ENCODE measurements at places on chromosomes 3 and 15.

GRCh38 chr3:188053036-188053340 is 101.0 kb upstream of the LPP start:
- DNase-seq: no peak

DNA sequence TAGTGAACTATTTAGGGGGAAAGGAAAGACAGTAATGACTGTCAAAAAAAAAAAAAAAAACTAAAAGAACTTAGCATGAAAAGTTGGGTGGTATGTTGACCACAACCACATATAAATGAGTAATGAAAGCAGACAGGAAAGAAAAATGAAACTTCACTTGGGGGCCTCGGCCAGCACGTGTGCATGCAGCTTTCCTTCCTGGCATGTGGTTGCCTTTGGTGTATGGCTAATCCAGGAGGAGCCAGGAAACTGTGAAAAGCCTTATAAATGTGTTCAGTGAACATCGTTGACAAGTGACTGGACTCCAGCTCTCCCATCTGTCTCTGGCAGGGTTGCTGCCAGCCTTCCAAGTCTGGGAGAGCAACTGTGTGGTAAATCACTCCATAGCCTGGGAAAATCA is 195.1 kb downstream of the DTWD1 start:
- peak; percentile 88 for DNase-seq

DNA sequence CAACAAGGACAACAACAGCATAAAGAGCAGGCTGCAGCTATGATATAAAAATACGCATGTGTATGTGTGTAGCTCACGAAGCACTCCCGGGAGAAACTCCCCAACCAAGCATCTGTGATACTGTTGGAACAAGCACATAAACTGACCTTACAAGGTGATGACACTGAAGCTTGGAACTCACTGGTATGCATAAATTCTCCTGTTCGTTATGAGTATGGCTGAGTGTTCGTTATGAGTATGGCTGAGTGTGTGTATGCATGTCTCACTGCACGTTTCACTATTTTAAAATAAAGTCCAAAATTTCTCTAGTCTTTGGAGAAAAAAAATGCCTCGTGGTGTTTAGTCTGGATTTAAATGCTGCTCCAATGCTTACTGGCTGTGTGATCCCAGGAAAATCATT is 256.8 kb downstream of the RORA start:
- DNase-seq: peak; percentile 83

DNA sequence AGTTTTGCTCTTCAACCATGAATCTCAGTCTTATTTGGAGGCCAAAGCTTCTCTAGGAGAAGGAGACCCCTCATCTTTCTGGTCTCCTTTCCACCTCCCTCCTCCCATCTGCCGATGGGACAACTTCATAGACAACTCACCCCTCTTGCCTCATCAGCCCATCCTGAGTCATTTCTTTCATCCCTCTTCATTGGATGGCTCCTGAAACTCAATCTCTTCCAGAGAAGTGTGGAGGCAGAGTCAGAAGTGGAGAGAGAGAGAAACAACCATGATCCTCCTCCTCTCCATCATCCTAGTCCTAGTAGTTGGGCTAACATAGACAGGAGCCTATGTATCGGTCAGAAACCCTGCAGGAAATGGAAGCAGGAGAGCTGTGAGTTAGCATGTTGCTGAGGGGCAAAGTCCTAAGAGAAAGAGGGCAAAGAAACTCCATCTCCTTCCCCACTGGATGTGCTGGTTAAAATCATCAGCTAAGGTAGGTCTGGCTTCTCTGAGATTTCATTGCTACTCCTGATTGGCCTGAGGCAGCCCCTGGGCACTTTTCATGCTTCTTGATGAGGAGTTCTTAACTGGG is 21.3 kb upstream of the HCN4 start:
- no peak for DNase-seq

GRCh38 chr15:101490922-101491733 is 1.6 kb upstream of the PCSK6 start:
- no peak for DNase-seq

DNA sequence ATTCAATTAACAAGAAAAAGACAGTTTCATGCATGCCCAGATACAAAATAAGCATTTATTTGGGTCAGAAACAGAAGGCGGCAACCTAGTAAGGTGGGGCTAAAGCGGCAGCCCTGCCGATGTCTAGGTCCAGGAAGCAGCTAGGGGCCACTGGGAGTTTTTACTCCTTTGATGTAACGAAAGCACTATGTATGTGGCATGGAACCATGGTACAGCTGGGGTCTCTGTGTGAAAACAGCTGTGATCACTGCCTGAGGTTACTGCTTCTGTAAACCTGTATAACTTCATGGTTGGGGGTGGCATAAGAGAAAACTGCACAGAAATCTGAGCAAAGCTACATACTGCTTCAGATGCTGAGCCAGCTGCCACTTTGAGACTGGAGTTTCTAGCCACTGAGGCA is 119.5 kb downstream of the ZNF280D start:
- no peak for DNase-seq

DNA sequence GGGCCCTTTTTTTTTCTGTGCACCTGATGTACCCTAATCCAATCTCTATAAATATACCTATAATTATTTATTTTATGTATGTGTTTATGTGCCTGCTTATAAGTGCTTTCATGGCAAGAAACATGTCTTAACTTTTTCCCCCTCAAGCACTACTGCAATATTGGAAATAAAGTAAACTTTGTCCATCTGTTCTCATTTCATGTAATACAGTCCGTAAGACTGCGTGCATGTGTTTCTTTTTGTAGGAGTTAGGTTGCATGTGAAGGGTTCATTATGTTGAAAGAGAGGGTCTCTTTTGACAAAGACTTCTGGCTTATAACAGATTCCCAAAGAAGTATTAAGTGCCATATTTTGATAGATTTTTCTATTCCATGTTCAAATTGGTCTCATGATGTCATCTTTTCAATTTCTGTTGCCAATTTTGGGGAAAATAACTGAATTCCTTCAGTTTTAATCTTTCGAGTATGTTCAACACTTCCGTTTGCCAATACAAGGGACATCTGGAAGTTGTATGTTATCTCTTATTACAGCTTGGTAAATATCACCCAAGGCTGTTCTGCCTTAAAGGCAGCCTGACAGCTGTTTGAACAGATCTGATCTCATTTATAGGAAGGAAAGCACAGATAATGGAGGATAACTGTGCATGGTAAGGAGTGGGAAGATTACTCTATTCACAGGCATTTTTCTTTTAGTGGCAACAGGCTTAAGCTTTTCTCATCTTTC is 273.1 kb upstream of the SGO1 start:
- no peak for DNase-seq

DNA sequence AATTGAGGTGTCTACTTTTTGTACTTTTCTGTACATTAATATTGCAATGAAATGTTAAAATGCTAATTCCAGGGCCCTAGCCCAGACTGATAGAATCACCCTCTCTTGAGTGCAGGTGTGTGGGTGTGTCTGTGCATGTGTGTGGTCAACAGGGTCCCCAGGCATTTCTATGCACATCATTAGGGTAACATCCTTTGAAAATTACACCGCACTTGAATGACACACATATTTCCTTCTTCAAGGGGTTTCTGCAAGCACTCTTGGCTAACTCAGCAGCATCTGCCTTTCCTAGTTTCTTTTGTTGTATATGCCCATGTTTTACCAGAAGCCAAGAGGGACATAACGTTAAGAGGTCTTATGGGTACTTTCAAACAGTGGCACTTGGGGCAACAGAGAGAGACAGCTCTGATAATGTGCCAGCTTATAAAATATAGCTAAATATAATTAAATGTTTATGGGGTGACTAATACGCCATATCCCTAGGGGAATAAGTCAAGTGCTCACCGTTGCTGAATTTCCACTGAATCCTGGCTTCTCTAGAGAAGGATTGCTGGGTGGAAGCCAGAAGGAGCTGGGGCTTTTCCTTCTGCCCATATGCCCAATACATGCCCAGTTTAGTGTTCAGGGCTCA is 54.5 kb upstream of the LRIG1 start:
- no peak for DNase-seq

DNA sequence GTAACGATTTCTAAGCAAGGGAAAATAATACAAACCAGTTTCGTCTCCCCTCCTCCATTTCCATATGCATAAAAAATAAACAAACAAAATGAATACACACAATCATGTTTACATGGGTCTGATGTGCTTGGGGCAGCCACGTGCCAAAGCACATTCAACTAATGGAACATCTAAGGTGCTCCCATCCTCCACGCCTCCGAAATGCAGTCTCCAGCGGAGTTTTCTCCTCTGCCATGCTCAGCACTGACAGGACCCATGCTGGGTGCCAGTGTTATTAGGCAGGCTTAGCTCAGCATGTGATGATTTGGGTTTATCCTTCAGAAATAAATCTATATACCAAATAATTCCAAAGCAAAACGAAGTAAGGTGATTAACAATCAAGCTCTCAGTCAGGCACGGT is 337.3 kb upstream of the ATP10A start:
- no peak for DNase-seq

GRCh38 chr3:150372722-150373121 is 35.4 kb upstream of the TSC22D2 start:
- DNase-seq: peak; percentile 30

DNA sequence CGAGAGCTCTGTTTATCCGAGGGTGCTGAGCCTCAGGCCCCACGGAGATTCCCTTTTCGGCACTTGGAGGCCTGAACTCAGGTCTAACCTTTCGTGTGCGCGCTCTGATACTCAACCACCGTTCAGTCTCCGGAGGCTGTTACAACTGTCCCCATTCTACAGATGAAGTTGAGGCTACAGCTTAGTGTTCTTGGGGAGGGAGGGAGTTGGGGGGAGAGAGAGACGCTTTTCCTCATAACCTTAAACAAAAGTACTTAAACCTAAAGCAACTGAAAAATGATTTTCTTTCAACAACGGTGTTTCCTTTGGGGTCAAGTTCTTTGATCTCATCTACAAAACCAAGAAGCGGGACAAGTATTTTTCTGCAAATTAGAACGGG is 952 bp upstream of the CHST2 start:
- no peak for DNase-seq

GRCh38 chr3:150324788-150325187 is 83.3 kb upstream of the TSC22D2 start:
- no peak for DNase-seq

GRCh38 chr3:12253516-12254343 is 35.1 kb upstream of the PPARG start:
- DNase-seq: no peak

DNA sequence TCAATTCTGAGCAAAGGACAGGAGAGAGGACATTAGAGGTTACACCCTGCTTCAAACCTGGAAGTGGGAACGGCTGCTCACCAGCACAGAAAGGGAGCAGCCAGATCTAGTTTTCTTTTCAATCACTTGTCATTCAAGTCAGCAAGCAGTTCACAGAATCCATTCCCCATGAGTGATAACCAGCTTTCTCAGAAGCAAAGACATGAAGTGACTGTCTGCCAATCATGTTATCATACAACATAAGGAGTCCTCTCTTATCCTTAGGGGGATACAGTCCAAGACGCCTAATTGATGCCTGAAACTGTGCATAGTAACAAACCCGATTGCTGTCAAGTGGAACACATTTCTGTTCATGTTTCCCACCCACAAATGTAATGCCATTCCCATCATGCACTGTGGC is 54.7 kb downstream of the FAM98B start:
- no peak for DNase-seq

DNA sequence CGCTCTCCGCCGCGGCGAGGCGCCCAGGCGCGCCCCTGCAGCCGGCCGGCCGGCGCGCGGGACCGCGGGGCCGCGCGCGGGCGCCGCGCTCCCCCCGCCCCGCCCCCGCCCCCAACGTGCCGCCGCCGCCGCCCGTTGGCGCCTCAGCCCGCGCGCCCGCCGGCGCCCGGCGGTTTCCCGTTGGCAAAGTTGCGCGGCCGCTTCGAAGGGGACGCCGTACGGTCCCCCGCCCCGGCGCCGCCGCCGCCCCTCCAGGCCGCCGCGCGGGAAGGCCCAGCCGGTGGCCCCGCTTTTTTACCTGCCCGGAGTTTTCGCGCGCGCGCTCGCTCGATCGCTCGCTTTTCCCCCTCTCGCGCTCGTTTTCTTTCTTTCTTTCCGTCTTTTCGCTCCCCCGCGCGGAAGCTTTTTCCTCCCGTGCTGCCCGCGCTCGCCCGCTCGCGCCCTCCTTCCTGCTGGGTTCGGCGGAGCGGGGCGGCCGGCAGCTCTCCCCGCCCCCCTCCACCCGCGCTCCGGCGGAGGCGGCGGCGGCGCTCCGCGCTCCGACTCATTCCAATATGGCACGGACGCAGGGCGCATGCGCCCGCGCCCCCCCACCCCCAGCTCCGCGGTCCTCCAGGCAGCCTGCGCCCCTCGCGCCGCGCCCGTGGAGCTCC is at the start of gene SFMBT1:
SFMBT1 (minus strand) TSS at position 556 of the 653 bp plus-strand sequence. CDS start 76,945 bp downstream, outside the sequence.
- peak; percentile 25 for DNase-seq

GRCh38 chr3:49500205-49500731 is 30.2 kb downstream of the DAG1 start:
- no peak for DNase-seq

DNA sequence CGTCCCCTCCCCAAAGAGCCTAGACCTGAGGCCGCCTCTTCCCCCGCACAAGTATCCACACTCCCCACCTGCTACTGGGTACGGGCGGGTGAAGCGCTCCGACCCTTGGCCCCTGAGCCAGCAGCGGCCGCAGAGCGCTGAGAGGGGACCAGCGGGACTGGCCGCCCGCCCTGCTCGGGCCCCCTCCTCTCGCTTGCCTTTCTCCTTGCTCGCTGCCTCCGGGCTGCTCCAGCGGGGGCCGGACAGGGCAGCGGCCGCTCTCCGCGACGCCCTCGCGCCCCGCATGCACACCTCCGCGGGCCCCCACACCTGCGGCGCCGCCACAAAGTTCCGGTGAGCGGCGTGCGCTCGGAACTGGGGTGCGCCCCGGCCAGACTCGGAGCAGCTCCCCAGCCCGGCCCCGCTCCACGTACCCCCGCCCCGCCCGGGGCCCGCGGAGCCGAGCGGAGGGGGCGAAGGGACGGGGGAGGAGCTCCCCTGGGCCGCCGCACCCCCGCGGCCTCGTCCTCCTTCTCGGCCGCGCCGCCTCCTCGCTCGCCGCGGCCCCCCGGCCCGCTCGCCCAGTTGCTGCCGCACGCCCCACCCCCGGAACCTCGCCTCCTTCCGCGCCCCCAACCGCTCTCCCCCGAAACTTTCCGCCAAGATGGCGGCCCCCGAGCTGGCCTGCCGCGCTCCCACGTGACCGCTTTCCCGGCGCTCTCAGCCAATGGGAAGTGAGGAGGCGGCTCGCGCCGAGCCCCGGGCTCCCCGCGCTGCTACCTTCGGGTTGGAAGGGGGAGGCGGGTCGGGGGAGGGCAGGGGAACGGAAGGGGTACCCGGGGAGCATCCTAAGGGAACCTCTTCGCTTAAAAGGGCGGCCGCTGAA is 704 bp downstream of the DLG1 start:
- peak; percentile 92 for DNase-seq

GRCh38 chr3:14304101-14305045 is 98.0 kb upstream of the SLC6A6 start:
- no peak for DNase-seq

DNA sequence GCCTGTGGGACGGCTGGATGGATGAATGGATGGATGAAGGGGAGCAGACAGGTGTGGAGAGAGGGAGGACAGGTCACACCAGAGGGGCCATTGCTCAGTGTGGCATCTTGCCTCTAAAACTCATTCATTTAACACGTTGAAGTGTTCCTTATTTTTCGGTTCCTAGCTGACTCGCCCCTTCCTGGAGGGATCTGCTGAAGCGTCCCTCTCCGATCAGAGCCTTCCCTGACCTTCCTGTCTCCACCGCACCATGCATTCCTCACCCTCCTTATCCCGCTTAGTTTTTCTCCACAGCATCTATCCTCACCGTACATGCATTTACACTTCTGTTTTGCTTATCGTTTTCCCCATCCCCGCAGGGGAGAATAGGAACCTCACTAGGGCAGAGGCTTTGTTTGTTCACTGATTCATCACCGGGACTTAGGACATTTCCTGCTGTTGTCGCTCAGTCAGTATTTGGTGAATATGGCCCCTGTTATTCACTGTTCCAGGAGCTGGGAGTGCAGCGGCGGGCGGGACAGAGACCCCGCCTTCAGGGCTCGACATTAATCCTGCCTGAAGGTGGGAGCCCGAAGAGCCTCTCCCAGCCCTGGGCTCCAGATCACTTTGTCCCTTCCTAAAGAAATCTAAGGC is 32.0 kb downstream of the FOXL2 start:
- no peak for DNase-seq
